Right ventricle myocardium superior (tissue), 1 donor: ENCODE measurements at places on chromosomes 11 and 22. TPM values are rescaled to one million over a fixed set of nuclear protein-coding genes. Genes with fewer than 3 reads are reported as not detected.

- peak; percentile 72 for DNase-seq
These were observed 13.8 kb downstream of the TOM1 start for GRCh38 chr22:35313311-35314121.

DNA sequence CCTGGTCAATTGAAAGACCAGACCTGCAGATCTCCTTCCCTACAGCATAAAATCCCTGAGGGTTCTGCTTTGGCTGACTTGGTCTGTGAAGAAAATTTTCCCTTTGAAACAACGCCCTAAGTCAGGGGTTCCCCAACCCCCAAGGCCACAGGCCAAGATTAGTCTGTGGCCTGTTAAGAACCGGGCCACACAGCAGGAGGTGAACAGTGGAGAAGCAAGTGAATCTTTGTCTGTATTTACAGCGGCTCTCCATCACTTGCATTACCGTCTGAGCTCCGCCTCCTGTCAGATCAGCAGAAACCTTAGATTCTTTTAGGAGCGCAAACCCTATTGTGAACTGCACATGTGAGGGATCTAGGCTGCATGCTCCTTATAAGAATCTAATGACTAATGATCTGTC, 38.2 kb downstream of the CCDC83 start:
- no peak for DNase-seq

DNA sequence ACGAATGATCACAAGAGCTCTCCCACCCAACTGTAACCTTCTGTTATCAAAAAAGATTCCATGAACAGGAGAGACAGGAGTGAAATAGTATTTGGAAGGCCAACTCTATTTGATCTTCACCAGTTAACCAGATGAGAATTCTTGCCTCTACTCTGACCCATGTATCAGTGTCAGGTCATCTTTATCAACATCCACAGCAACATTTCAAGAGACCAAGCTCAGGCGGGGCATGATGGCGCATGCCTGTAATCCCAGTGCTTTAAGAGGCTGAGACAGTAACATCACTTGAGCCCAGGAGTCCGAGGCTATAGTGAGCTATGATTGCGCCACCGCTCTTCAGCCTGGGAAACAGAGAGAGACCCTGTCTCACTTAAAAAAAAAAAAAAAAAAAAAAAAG, 62.3 kb downstream of the GAB2 start:
- no peak for DNase-seq

DNA sequence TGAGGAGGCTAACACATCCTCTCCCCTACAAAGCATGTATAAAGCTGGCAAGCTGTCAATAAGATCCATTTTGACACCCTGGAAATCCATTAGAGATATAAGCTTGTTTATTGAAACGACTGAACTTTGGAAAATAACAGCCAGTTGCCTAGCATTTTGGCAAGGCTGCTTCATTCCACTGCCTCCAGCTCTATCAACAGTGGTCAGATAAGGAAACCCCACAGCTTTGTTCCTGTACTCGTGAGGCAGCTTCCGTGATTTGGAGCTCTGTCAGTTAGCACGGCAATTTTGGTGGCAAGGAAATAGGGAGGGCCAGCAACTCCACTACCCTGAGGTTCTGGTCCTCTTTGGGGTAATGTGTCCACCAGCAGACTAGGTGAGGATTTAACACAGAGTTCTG, 2.0 kb upstream of the OR51S1 start:
- DNase-seq: no peak

DNA sequence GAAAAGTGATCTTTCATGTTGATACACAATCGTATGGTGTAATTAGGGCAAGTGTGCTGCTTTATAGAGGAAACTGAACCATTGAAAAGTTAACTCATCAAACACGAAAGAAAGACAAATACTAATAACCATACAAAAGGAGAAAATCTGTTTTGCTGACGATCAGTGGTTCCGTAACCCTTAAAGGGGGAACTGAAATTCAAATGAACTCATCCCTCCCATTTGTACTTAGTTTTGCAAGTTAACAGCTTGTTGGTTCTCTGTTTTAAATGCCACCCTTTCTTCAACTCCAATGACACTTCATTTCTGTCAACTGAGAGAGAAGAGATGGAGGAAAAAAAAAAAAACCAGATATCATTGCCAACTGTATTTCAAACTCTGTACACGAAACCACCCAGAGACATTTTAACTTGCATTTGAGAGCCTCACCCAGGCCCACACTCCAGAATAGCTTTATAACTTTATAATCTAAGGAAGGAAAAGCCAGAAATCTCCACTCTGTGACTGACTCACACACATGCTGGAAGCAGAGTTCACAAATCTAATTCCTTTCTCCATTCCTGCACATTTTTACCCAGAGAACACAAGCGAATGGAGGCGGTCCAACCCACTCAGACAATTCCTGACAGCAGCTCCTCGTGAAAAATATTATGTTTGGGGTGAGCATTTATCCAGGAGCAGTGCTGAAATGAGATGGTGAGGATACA, 17.4 kb upstream of the CSNK2A3 start:
- DNase-seq: no peak

The SYT7 gene
- 23.7 TPM for total RNA-seq

The CCDC73 gene
- total RNA-seq: not detected

DNA sequence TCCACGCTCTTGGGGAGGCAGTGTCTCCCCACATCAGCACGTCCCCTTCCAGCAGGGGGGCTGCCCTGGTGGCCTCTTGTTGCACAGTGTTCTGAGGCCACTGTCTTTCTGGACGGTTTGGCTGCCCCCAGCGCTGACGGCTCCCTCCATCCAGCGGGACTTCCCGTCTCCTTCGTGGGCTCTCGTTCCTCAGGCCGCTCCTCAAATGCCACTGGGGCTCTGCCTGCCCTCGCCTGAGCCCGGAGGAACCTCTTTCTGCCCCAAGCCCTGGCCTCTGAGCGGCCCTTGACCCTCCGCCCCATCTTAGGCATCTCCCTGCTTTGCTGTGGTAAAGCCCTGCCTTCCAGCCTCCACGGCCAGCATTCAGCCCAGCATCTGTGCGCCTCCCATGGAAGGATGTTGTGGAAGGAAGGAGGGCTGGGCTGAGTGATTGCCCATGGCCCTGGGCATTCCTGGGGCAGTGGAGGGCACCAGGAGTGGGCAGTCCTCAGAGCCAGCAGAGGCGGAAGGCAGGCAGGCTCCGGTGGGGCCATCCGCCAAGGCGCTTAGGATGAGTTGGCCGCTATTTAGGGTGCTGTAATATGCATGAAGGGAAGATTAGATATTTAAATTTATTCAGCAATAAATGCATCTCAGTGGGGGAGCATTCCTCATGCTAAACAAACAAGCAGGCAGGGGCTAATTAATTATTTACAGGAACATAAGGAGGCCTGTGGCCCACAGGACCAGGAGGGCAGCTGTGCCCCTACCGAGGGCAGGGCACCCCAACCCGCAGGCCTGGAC, 17.8 kb downstream of the OTUB1 start:
- no peak for DNase-seq

The C22orf31 gene
- total RNA-seq: not detected

The SLC22A8 gene
- total RNA-seq: not detected

DNA sequence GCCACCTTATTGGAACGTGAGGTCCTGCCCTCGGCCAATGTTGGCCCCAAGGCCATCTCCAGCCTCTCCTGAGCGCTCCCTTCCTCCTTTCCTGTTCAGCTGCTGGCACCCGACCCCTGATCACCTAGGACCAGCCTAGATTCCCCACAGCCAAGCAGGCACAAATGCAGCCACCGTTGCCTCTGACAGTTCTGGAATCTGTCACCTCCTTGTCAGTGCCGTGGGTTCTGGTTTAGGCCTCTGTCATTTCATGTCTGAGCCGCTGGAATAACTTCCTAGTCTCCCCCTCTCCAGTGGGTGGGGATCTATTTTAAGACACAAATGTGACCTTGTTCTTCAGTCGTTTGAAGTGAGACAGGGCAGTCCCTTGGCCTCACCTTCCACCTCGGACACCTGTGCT, 29.7 kb downstream of the FADS3 start:
- DNase-seq: peak; percentile 61

DNA sequence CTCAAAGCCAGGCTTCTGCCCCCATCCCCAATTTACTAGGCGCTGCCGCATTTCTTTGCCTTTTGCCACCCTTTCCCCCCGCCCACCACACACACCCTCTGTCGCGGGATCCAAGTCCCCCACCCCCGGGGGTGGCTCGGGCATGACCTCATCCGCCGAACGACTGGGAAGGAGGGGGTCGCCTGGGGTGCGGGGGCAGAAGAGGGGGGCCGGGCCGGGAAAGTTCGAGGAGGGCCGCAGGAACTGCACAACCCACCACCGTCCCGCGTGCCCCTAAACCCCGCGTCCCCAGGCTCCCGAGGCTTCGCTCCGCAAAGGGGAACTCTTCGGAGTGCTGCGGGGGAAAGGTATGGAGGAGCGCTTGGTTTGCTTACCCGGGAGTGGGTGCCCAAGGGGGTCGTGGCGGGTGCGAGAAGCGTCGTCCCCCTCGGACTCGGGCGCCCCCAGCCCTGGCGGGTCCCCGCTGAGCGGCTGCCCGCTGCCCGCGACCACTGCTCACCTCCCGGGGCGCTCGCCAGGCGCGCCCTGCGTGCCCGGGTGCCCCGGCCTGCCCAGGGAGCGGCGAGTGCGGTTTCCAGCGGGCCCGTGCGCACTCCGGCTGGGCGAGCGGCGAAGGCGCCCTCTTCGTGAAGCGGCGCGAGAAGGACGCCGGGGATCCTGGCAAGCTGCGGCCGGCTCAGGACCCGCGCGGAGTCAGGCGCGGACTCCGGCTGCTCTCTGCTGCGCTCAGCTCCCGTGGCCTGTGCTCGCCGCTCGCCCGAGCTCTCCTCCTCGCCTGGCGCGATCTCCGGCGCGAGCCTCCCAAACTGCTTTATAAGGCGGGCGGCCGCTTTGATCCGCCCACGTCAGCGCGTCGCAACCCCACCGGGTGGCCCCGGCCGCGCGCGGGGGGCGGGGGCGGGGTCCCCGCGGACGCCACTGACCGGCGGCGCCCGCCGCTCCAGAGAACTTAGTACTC, 4.0 kb upstream of the WNT11 start:
- peak; percentile 88 for DNase-seq

GRCh38 chr11:13289081-13289480, 11.5 kb downstream of the BMAL1 start:
- DNase-seq: no peak

The OR52N4 gene
- total RNA-seq: not detected

- DNase-seq: no peak
These were observed 678.7 kb upstream of the ARHGAP42 start for GRCh38 chr11:100008417-100008816.

The SEC14L6 gene
- total RNA-seq: not detected

DNA sequence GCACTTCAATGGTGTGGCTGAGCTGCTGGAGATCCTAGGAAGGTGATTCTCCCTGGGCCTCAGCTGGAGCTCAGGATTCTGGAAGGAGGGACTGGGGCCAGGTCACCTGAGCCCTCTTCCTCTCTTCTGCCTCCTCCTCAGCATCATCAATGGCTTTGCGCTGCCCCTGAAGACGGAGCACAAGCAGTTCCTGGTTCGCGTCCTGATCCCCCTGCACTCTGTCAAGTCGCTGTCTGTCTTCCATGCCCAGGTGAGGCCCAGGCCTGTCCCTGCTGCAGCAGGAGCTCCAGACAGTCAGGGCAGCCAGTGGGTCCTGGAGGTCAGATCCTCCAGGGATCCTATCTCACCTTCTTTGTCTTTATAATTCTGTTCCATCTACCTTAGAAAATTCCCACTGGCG, 5.4 kb downstream of the GPHA2 start:
- no peak for DNase-seq

The FAM227A gene
- 0.43 TPM for total RNA-seq

The C11orf65 gene
- total RNA-seq: 0.56 TPM

- DNase-seq: no peak
These were observed 138.7 kb downstream of the PGR start for GRCh38 chr11:100990931-100991330.

The CRKL gene
- 50.1 TPM for total RNA-seq

DNA sequence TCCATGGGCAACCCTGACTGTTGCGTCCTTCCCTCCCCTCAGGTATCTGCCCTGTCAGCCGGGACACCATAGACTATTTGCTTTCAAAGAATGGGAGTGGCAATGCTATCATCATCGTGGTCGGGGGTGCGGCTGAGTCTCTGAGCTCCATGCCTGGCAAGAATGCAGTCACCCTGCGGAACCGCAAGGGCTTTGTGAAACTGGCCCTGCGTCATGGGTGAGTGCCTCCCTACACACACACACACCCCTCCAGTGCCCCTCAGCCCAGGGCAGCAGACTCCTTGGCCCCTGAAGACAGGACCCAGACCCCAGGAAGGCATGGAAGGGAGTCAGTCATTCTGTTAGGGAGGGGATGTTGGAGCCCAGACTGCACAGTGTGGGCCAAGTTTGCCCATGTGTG, 17.9 kb upstream of the UVRAG start:
- peak; percentile 27 for DNase-seq

The MPEG1 gene
- total RNA-seq: 13.8 TPM

The CYP2D6 gene
- not detected for total RNA-seq

GRCh38 chr11:83002053-83002452, 69.6 kb downstream of the RAB30 start:
- DNase-seq: no peak

DNA sequence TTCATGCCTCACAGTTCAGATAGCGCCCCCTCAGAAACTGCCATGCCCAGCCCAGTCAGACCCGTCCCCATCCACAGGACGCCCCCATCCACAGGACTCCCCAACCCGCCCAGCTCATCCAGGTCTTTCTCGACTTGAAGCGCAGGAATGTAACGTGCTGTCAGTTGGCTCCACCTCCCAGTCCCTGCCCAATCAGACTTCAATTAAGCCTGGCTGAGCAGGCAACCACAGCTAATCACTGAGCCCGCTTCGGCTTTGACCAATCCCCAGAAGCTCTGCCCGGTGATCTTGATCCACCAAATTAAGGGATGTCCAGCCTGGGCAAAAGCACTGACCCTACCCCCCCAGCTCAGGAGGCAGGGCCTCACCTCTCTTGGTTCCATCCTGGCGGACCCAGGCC, 10.5 kb upstream of the MFNG start:
- no peak for DNase-seq

The C11orf21 gene
- total RNA-seq: 43.6 TPM

DNA sequence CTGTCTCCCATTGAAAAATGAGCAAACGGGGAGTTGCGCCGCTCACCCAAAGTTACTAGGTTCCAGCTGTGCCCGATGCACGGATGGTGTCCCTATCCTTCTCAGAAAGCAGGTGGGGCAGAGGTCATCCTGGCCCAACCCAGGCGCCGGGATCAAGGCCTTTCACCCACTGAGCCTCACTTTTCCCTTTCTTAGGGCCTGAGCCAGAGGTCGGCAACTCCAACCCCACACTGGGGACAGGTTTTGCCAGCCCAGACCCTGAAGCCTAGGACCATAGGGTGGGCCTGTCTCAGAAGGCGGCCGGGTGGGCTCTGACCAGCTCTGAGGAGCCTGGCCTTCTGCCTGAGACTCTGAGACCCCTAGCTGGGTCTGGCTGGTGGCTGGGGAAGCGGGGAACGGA, 6.3 kb downstream of the IGSF9B start:
- peak; percentile 40 for DNase-seq

- no peak for DNase-seq
These were observed 54.6 kb downstream of the SPECC1L start for GRCh38 chr22:24325105-24325757.
